Stimulated activated CD4-positive, alpha-beta T cell treated with anti-CD3 and anti-CD28 coated beads, Interleukin-1b, Interleukin-23, amount 100 ng/mL, for 1 hour (primary cell): ENCODE measurements at places on chromosomes 16 and 17.

DNA sequence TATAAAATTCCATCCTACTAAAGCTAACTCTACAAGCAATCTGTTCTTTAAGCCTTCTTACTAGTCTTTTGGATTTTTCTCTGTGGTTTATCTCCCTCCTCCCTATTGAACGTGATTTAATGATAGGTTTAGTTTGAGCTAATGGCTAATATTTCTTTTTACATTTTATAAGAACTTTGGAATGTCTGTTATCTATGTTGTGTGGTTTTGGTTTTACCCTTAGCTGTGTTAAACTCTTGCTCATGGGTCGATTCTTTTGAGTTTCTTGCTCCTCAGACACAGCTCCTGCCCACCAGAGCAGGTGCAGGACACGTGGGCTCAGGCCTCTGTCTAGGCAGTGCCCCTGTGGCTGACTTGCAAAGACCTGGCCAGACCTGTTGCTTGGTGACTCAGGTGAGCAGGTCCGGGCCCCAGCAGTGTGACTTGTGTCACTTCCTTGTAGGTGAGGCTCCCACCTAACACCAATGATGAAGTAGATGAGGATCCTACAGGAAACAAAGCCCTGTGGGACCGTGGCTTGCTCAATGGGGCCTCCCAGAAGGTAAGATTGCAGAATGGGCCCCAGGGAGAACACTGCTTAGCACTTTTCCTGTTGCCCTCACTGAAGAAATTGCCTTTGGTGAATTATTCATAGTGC is 45.1 kb downstream of the SF3B3 start:
- DNase-seq: no peak

- no peak for DNase-seq
These were observed 18.9 kb upstream of the MYH10 start for GRCh38 chr17:8649157-8650118.

- no peak for DNase-seq
These were observed 2.7 kb upstream of the BHLHA9 start for GRCh38 chr17:1267471-1267943.

GRCh38 chr17:47297661-47298400 is 25.9 kb upstream of the EFCAB13 start:
- DNase-seq: no peak

DNA sequence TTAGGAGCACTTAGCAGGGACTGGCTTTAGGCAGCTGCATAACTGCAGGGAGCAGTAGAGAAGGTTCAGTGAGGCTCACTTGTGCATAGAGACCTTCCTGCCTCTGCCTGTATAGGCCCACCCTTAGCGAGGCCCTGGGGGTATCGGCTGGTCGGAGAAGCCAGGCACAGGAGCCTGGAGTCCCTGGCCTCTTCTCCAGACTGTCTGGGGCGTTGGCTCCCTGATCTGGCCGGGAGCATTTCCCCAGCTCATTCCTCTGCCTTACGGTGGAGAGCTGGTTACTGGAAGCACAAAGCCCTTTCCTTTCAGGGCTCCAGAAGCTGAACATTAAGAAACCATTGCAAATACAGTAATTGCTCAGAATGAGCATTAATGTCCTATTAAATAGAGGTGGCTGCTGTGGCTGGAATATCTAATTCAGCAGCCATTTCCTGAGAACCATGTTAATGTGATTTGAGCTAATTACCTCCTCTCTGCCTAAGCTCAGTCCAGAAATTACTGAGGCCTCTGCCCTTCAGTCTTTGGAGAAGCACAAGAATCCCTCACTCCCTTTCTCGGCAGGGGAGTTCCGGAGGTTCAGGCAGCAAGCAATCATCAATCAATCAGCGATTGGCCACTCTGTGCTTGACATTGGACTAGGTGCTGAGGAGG is 18.8 kb upstream of the TMEM220 start:
- DNase-seq: no peak

DNA sequence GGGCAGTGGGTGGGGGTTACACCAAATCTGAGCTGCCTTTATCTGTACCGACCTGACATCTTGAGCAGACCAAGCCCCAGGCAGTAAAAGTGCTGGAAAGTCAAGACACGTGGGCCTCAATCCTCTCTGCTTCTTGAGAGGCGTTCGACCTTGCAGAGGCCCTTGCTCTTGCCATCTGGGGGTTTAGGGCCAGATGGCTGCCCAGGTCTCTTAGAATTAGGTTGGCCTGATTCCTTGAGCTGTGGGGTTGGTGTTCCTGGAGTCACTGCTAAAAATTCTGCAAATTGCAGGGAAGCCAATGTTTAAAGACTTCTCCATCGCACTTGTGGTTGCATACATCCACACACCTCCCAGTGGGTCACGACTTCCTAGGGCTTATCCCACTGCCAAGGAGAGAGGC is 238.2 kb upstream of the ASIC2 start:
- DNase-seq: no peak

GRCh38 chr17:75602644-75603043 is 15.0 kb downstream of the MYO15B start:
- DNase-seq: no peak
